NCI-H1417 treated with DMSO at 0.1 percent for 48 hours (cell line): ENCODE measurements at places on chromosomes 5 and 9.

DNA sequence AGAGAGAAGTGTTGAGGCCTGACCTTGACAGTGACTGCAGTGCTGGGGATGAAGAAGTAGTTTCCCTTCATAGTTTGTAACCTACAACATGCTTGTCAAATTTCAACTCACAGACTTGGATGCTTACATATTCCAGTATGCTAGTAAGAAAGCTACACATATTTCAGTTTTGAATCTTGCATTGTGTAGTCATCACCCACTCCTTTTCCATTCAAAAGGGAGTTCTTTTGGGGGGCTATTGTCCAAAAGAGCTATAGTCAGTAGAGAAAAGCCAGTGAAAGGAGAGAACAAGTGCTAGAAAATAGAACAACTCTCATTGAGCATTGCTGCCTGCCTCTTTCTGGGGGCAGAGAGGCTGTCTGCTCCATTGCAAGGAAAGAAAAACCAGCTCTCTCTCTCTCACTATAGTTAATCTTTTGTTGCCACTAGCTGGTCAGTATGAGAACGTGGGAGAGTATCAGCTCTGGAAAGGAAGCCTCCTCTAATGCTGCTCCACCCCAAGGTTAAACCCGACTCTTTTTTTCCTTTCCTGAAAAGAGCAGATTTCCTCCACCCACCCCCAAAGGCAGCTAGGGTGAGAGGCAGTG, 7.3 kb downstream of the ASTN2 start:
- no peak for DNase-seq

GRCh38 chr5:145473042-145473642, 362.0 kb downstream of the PRELID2 start:
- DNase-seq: no peak

GRCh38 chr5:71460693-71461092, 5.2 kb downstream of the BDP1 start:
- no peak for DNase-seq

- no peak for DNase-seq
Observed at GRCh38 chr5:133453084-133453780, 159.1 kb downstream of the FSTL4 start.

- DNase-seq: no peak
Observed at GRCh38 chr9:108800632-108801099, 55.1 kb downstream of the ACTL7B start.

DNA sequence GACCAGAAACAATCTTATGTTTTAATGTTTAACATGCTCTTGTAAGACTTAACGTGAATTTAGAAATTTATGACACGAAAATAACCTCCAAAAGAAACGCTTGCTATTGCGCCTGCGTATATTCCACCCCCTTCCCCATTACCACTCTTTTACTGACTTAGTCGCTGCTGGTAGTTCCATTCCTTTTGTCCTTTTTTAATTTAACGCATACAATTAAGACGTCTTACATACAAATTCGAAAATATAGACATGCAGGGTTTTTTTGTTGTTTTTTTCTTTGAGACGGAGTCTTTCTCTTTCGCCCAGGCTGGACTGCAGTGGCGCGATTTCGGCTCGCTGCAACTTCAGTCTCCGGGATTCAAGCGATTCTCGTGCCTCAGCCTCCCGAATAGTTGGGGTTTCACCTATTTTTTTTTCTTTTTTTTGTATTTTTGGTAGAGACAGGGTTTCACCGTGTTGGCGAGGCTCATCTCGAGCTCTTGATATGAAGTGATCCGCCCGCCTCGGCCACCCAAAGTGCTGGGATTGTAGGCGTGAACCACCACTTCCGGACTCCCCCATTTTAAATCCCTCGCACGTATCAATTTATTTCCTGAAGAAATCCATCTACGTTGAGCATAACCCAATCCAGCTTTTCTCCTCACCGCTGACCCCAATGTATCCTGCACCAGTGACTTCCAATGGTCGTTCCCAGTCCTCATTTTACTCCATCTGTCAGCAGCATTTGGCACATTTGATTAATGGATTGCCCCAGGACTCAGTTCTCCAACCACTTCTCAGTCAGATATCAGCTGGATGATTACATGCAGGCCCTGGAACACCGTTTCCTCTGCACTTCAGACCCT, 684 bp upstream of the MED7 start:
- no peak for DNase-seq

DNA sequence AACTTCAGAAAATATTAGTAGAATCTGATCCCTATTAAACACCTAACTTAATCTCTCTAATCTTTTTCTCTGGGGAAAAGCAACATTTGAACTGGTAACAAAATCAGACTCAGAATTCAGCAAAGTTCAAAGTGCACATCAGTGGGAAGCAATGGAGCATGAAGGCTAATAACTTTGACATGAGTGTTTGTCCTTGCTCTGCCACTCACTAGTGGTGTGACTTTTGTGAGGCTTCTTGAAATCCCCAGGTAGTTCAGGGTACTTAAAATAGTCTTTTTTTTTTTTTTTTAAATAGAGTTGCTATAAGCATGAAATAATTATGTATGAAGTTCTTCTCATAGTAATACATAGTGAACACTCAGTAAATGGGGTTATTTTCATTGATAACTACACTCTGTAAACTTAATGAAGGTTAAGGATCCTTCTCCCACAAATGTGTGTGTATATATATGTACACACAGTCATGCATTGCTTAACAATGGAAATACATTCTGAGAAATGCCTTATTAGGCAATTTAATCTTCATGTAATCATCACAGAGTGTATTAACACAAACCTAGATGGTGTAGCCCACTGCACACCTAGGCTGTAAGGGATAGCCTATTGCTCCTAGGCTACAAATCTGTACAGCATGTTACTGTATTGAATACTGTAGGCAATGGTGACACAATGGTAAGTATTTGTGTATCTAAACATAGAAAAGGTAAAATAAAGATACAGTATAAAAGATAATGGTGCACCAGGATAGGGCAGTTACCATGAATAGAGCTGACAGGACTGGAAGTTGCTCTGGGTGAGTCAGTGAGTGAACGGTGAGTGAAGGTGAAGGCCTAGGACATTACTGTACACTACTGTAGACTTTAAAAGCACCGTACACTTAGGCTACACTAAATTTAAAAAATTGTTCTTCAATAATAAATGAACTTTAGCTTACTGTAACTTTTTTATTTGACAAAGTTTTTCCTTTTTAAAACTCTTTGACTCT, 73.3 kb upstream of the HMHB1 start:
- no peak for DNase-seq

DNA sequence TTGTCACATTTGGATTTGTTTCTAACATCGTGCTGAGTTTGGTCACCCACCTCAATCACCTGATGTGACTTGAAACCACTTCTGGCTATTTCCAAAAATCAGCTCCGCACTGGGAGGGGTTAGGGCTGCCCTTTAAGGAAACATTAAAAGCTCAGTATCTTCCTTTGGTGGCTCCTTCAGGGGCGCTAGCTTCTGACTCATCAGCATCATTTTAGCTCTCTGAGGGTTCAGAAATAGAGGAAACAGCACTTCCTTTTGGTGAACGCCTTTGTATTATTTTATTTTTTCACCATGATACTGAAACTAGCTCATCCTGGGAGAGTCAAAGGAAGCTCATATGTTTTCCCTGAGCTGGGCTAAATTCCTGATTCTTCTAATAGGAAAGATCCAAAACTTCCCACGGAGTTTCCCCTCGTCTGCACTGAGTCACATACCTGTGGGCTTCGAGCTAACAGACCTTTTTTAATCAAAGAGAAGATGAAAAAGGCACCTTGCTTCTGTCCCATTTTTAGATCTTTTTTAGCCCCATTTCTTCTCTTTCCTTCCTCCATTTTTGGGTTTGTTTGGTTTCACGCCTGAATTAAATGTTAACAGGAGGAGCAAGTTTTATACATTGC, 48.2 kb downstream of the ROPN1L start:
- no peak for DNase-seq

GRCh38 chr5:1763548-1763911, 36.1 kb downstream of the MRPL36 start:
- DNase-seq: no peak

DNA sequence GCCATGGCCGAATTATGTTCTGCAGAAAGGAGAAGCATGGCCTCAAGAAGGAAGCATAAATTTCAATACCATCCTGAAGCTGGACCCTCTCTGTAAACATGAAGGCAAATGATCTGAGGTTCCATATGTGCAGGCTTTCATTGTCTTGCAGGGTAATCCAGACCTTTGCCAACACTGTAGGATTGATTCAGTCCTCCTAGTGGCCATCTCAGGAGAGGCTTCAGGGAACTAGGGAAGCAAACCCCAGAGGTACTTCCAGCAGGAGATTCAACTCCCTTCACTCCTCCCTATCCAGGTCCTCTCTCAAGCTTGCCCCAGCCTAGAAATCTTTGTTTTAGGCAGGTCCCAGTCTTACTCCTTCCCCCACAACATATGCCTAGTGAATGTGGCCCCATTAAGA, 99.3 kb upstream of the HCN1 start:
- DNase-seq: no peak

DNA sequence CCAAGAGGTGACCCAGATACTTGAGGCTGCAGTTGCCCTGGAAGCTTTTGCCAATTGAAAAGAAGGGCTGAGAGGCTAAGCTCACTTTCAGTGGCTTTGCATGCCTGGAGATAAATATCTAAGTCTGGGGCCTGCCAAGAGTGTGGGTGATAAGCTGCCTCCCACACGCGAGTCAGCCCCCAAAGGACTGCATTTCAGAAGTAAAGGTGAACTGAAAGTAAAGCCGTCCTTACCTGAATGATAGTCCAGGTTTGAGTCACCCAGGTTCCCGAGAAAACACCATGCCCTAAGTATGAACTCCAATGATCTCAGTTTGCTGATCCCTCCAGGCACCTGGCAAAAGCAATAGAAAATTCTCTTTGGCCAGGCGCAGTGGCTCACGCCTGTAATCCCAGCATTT, 22.5 kb upstream of the N4BP3 start:
- no peak for DNase-seq

DNA sequence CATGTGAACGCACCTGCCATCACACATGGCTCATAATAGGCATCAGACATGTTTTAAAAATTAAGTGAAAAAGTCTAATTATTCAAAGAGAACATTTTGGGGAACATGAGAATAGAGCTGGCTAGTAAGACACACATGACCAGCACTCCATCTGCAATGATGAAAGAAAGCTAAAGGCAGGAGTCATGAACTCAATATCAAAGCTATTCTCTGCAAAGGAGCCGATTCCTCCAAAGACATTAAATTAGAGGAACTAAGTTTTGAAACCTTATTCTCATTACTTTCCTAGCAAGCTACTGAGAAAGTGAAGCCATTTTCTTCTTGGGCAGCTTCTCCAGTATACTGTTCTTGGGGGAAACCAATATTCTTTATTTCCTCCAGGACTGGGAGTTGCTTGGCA, 172.0 kb downstream of the CRB2 start:
- DNase-seq: no peak

GRCh38 chr5:95644351-95645042, 2.1 kb upstream of the RFESD start:
- peak; percentile 6 for DNase-seq

- DNase-seq: no peak
Observed at GRCh38 chr5:143244000-143244736, 159.3 kb downstream of the NR3C1 start.

GRCh38 chr5:37723162-37723961, 116.5 kb downstream of the GDNF start:
- no peak for DNase-seq

GRCh38 chr5:71471193-71471592, 15.7 kb downstream of the BDP1 start:
- DNase-seq: no peak
